Right lobe of liver (tissue), 6 donors: ENCODE measurements at places on chromosomes 2 and 18. TPM values are rescaled to one million over a fixed set of nuclear protein-coding genes. Genes with fewer than 3 reads are reported as not detected.

DNA sequence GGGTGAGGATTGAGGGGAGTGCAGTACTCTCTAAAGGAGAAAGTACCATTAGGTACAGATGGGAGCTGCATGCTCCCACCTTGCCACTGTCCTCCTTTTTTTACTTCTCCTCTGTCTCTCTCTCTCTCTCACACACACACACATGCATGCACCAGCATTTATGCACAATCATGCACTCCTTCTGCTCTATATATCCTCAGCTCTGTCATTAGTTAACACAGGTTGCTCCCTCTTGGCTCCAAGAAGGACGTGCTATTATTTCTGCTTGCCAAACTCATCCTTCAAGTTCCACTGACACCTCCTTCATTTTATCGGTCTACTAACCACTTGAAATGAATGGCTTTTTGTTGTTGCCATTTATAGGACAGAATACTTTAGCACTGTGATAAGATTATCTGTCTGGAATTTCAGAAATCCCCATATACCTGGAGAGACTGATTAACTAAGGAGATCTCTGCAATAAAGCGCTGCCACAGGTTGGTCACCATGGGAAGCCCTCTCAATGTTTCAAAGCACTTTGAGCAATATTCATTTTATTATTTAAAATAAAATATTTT lies 178.5 kb upstream of the TRIB2 start:
- no peak for DNase-seq

- DNase-seq, result no peak
Measured at GRCh38 chr2:26692897-26693849, 651 bp downstream of the KCNK3 start.

DNA sequence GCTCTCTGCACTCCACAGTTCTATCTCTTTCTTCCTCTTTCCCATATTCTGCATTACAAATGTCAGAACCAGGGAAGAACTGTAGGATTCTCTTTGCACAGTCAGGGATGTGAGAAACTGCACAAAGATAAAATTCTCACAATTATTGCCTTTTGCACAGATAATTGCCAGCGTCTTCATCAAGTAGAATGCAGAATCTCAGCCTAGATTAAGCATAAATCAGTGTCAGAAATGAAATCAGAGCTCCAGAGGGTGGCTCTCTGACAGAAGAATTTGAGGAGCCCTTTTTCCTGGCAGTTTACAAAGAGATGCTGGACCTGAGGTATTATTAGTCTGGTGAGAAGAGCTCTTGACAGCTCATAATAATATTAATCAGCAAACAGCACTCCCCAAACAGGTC lies 173.1 kb downstream of the PTH2R start:
- DNase-seq, result no peak

DNA sequence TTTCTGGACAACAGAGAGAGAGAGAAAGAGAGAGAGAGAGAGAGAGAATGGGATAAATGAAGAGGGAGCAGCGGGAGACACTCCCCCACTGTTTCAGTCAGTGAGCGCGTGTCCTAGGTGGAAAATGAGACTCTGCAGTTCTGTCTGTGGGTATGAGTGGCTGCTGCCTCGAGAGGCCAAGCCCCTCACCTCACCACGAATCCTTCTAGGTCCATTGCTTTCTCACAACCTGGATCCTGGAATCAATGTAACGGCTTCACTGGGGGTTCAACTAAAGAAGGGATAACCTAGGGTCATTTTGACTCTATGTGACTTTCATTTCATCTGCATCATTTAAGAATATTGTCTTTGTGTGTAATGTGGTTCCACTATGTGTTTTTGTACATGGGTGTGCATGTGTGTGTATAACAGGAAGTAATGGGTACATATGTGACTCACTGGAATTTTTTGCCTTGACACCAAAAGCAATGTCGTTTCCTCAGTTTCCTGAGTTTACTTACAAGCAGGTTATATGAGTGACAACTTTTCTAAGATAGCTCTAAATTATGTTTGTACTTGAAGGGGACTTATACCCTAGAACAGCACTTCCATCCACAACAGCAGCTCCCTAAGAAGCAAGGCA lies 221.4 kb upstream of the TRIB2 start:
- DNase-seq, result no peak

DNA sequence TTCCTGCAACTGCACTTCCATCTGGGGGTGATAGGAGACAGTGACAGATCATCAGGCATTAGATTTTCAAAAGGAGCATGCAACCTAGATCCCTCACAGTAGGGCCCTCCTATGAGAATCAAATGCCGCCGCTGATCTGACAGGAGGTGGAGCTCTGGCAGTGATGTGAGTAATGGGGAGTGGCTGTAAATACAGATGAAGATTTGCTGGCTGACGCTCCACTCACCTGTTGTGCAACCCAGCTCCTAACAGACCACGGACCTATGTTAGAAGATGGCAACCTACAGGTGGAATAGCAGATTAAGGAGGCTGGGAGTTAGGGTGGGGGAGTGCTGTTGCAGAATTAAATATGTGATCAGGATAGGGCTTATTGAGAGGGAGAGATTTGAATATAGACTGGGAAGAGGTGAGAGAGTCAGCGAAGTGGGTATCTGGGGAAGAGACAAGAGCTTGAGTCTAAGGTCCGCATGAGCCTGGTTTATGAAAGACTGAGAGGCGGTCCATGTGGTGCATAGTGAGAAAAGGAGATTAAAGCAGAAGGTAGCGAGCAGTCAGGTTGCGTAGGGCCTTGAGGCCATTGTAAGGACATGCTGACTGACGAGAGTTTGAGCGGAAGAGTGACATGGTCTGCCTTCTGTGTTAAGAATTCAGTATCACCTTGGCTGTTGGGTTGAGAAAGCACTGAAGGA lies 31.3 kb upstream of the TOGARAM2 start:
- DNase-seq, result no peak

GRCh38 chr2:19488009-19488691 lies 129.7 kb upstream of the OSR1 start:
- no peak for DNase-seq

DNA sequence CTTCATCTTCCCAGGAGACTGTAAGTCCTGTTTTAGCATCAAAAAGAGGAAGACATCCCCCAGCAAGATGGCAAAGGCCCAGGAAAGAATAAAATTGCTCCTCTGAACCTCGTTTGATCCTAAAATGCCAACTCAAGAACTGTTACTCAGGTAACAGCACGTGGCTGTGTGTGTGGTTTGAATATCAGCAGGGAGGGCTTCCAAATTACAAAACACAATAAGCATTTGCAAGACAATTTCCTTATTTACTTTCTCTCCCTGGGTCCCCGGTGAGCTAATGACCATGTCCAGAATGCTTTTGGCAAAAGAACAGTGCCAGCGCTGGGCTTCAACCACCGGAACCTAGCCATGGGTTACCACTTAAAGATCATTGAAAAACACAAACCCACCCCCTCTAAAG lies 163.6 kb downstream of the C1D start:
- DNase-seq, result no peak

DNA sequence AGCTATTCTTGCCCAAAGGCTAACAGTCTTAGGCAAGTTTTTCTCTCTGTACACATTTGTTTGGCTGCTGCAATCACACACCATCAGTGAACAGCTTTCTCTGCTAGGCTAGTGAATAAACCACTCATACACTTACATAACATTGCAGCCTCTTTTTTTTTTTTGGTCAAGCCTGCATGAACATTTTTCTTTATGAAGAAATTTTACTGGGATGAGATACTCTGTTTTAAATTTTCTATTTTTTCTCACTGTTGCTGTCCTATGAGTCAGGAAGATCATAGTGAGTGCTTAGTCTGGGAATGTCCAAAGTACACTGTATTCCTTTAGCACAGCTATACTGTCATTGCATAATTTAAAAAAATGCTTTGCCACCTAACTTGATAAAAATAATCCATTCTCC lies 58.5 kb downstream of the ROCK1 start:
- DNase-seq, result no peak

DNA sequence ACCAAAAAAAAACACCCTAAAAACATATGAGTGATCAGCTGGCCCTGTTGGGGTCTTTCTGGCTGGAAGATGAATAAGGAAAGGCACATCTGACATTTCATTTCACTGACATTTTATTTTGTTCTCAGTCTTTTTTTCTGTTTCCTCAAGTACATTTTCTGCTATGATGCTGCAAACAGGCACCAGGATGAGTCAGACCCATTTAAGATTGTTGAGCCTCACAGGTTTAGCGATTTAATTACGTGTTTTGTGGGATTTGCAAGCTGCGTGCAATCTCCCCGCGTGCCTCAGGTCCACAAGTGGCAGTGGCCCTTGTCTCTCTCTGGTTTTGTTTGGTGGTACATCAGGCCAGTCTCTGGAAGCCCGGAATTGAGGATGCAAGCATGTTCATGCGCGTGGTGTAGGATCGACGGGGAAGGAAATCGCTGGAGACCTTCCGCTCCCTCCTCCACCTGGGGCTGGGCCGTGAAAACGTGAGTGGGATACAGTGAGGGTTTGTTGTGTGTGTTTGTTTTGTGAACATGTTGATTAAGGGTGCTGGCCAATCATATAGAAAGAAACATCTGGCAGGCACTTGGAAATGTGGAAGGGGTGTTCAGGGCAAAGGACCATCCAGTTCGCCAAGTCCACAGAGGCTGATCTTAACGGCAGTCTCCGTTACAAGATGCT lies 120.2 kb upstream of the ZNF516 start:
- DNase-seq, result no peak

DNA sequence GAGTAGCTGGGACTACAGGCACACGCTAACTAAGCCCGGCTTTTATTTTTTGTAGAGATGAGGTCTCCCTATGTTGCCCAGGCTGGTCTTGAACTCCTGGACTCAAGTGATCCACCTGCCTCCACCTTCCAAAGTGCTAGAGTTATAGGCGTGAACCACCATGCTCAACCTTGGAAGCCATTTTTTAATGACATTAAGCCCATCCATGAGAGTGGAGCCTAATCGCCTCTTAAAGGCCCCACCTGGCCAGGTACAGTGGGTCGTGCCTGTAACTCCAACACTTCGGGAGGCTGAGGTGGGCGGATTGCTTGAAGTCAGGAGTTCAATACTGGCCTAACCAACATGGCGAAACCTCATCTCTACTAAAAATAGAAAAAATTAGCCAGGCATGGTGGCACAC lies 41.6 kb upstream of the TFCP2L1 start:
- no peak for DNase-seq

GRCh38 chr2:26598336-26598995 lies 42.7 kb downstream of the CIB4 start:
- DNase-seq, result no peak

GRCh38 chr2:231222318-231223000 lies 24.0 kb downstream of the ARMC9 start:
- no peak for DNase-seq

DNA sequence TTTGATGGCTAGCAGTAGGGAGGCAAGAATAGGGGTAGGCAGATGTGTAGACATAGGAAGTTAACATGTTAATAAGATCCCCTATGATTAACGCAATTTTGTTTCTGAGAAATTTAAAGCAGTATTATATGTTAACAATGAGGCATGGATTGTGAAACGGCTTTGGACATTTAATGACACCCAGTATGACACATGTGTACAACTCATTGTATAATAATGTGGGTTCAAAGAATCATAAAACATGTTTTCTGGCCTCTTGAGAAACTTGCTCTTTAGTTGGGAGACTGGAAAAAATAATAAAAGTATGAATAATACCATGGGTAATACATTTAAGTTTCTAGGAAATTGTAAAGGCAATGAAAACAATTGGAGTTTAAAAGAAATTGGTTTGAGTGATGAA lies 332.1 kb upstream of the CDH20 start:
- DNase-seq, result no peak

DNA sequence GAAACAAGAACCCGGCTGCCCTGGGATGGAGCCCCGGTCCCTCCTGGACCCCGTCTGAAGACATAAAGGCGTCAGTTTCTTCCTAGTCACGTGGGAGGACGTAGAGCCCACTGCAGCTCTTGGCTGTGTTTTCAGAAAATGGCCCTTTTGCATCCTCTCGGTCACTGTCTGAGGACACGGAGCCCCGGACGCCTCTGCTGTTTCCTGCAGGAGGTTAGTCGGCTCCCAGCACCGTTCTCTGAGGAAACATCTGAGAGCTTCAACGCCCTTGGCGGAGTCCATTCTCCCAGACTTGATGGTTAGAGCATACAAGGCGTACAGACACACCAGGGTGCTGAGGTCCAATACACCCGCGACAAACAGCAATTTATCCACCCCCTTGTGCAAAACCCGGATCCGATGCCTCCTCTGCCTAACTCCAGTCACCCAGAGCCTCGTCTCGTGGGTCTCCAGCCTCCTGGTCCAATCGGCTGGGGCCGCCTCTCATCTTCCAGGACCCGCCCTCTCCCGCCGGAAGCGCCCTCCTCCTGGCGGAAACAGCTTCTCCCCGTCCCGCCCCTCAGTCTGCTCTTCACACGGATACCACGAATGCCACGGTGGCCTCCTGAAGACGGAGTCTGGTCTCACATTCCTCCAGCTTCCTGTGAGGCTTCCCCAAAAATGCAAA lies 119.4 kb downstream of the TMEM18 start:
- no peak for DNase-seq

DNA sequence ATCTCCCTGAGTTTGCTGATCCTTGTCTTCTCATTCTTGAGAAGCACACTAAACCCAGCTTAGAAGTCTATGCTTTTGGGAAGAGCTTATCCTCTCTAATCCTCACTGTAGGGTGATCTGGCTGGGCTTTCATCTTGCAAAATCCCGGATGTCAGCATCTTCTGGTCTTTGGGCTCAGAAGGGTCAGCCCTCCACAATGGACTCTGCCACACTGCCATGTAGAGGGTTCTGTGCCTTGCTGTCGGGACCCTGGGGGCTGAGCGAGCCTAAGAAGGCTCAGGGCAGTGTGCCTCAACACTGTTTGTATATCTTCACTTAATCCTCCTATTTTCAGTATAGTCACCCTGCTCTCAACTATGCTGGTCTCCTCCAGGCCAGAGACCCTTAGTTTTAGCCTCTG lies 102.3 kb downstream of the TGIF1 start:
- no peak for DNase-seq

DNA sequence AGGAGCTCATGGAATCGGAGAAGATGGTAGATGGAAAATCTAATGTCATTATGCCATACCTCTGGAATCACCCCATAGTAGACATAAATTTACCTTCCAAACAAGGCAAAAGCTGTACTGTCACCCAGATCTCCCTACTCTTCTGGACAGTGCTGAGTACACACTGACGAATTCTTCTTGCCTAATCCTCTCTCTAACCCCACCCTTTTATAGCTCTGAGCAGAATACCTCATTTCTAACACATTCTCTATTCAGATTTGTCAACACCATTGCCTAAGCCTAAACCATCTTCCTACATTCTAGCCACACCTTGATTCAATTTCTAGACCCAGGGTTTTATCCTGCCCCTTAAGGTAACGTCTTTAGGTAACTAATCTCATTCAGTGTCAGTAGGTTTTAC lies 321.0 kb upstream of the NRP2 start:
- DNase-seq, result no peak

GRCh38 chr18:26565514-26565913 lies 17.2 kb upstream of the KCTD1 start:
- no peak for DNase-seq

ARHGAP25 gene
- total RNA-seq, result 3.3 TPM

RAB27B gene
- total RNA-seq, result 0.98 TPM

VWC2L gene
- total RNA-seq, result not detected
